Activated CD4-positive, alpha-beta T cell treated with anti-CD3 and anti-CD28 coated beads, Interleukin-2, Interleukin-6, amounts not matched to agents 100 ng/mL and 50 ng/mL, durations not matched to agents 16 hours and 8 hours (primary cell): ENCODE measurements at places on chromosomes 1 and 21.

DNA sequence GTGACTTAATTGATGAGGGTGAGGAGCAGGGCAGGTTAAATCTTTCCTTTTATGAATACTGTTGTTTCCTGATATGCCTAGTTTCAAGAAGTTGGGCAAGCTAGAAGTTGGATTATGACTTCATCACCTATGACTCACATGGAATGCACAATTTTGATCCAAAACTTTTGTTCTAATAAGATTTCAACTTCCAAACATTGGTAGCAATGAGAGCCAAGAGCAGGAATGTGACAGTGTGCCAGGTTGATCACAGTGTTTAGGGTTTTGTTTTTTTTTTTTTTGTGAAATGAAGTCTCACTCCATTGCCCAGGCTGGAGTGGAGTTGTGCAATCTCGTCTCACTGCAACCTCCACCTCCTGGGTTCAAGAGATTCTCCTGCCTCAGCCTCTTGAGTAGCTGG lies 349.4 kb downstream of the DUSP10 start:
- no peak for DNase-seq

DNA sequence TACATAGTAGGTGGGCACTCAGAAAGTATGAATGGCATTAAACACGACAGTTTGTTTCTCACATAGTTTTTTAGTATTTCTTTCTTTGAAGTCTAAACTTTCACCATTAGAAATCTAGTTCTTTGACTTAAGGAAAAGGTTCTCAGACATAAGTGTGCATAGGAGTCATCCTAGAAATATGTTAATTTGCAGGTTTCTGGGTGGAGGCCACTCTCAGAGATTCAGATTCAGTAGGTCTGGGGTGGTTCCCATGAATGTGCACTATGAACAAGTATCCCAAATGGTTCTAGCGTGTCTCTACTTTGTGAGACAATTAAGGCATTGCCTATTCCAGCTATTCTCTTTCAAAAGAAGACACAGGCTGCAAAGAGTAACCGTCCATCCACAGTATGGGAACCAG lies 119.3 kb downstream of the NGF start:
- no peak for DNase-seq

DNA sequence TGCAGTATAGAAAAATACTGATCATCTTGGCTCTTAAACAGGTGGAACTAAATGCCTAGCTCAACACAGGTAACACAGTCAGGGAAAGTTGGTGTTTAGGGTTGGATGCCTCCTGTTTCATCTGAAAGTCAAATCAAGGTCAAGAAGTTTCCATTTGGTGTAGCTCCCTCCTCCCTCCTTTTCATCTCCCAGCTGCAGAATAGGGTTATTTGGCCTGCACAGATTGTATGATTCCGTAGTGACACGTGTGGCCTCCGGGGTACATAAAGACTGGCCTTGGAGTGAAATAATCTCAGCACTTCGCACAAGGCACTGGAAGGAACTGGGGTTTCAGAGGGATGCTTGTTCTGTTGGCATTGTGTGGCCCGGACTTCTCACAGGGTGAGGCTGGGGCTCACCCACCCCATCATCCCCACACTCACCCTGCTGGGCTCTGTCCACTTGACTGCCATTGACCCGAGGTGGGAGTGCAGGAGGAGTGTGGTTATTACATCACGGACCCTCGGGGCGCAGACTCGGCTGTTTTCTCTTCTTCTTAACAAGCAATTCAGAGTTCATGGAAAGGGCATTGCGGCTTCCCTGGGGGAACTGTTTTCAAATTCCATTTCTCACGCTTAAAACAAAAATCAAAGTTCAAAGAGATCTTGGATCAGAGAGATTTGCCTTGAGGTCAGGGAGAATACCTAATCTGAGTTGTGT lies 18.4 kb downstream of the IGSF5 start:
- DNase-seq, result no peak

DNA sequence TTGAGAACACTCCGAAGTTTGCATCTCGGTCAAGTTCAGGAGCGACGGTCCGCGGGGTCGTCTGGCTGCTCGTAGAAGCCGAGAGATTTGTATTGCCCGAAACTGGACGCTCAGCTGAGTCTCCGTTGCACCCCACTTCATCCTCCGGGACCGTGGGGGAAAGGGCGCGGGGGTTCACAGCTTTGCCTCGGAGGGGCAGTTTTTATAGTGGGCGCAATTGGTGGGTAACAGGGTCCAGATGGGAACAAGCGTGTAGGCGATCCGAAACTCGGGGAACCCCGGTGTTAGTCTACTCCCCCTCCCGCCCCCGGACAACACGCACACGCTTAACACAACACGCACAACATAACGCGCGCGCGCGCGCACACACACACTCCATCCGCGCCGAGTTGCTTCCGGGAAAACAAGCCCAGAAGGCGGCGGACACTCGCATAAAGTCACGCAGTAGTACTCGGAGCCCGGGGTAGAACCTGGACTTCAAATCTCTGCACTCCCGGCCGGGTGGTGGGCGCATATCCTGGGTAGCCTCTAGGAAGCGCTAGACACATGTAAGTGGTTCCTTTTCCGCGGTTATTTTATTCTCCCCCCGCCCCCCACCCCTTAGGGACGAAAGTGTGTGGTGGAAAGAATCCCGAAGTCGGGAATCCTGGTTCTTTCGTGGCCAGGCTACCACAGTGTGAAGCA lies 1.1 kb upstream of the JUN start:
- DNase-seq, result peak; percentile 77

DNA sequence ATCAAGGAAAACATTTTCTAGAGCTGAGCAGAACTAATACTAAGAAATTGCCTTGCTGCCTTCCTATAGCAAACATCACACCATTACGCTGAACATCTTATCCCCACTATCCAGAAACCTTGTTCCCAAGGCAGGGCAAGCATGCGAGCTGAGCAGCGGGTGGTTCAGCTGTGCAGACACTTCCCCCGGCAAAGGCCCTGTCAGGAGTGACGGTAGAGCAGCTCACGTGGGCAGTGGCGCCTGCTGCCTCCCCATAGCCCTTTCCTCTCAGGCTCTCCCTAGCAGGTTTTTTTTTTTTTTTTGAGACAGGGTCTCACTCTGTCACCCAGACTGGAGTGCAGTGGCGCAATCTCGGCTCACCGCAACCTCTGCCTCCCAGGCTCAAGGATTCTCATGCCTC lies 13.7 kb upstream of the ANGPTL7 start:
- DNase-seq, result no peak

DNA sequence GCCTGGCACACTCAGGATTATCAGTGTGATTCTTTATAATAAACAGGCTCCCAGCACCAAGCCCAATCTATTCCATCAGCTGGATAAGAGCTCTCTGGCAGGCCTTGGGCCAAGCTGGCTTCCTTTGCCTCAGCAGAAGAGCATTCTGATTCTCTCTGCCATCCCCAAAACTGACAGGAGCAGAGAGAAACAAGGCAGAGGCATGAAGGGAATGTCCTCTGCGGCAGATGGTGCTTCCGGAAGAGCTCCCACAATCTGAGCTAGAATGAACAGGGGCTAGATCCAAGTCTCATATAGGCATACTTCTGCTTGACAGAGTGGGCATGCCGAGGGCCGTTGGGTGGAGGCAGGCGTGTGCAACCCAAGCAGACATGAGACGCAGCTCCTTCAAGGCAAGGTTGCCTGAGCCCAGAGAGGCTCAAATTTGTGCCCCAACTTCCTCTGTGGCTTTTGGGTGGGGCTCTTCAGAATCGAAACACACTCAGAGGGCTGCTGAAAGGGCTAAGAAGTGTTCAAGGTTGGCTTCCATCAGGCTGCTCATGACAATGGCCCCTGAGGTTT lies 4.0 kb downstream of the CAPN2 start:
- peak; percentile 84 for DNase-seq

DNA sequence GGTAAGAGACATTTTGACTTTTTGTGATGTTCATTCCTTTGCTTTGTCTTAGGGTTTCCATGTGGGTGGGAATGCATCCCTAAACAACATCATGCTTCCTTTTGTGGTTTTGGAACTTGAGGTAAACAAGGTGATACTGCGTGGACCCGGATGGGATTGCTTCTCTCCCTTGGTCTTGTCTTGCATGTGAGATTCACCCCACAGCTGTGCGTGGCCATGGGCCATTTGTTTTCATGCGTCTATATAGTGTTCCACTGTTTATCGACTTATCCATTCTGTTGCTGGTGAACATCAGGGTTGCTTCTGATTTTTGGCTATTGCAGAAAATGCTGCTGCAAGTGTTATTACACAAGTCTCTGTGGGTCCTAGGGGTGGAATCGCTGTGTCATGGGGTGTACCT lies 21.1 kb downstream of the CRYAA start:
- no peak for DNase-seq

GRCh38 chr1:3172431-3173380 lies 103.7 kb downstream of the PRDM16 start:
- DNase-seq, result no peak
